ENCODE measurements at places on chromosomes 5 and 9. TPM values are rescaled to one million over a fixed set of nuclear protein-coding genes. Genes with fewer than 3 reads are reported as not detected.

- no peaks in the 10 kb centered on the region for H3K36me3 ChIP-seq
- no peak overlapping the region for H3K27ac ChIP-seq
- no peaks in the 10 kb centered on the region for H3K4me1 ChIP-seq
- peaks cover 31% of the 10 kb centered on the region for H3K27me3 ChIP-seq
These were observed 305.8 kb upstream of the SMARCA2 start for GRCh38 chr9:1709347-1709746.

The IFNA13 gene
- not detected for total RNA-seq

The RMRP gene
- 6,751 TPM for total RNA-seq

- DNase-seq, result no peak
- H3K27me3 ChIP-seq, result peaks cover 15% of the 10 kb centered on the region
- no peaks in the 10 kb centered on the region for H3K4me1 ChIP-seq
These were observed 297.4 kb downstream of the ENC1 start for GRCh38 chr5:74342948-74343682.

GRCh38 chr5:150766251-150766650 lies 7.4 kb upstream of the DCTN4 start:
- H3K4me1 ChIP-seq, result peaks cover 25% of the 10 kb centered on the region
- DNase-seq, result no peak
- no peak overlapping the region for H3K4me3 ChIP-seq
- no peaks in the 10 kb centered on the region for H3K27me3 ChIP-seq

- H3K4me1 ChIP-seq, result no peaks in the 10 kb centered on the region
- no peaks in the 10 kb centered on the region for H3K36me3 ChIP-seq
- no peak for DNase-seq
- H3K27me3 ChIP-seq, result peaks cover 6% of the 10 kb centered on the region
- no peak overlapping the region for H3K27ac ChIP-seq
These were observed 72.2 kb downstream of the C5orf15 start for GRCh38 chr5:133895979-133896845.

The CATSPER3 gene
- 0.61 TPM for total RNA-seq

- no peak overlapping the region for H3K4me3 ChIP-seq
- H3K27ac ChIP-seq, result no peak overlapping the region
- no peak for DNase-seq
- no peaks in the 10 kb centered on the region for H3K36me3 ChIP-seq
- peaks cover 3% of the 10 kb centered on the region for H3K4me1 ChIP-seq
These were observed 393.4 kb upstream of the KIF2A start for GRCh38 chr5:61912559-61912958.

DNA sequence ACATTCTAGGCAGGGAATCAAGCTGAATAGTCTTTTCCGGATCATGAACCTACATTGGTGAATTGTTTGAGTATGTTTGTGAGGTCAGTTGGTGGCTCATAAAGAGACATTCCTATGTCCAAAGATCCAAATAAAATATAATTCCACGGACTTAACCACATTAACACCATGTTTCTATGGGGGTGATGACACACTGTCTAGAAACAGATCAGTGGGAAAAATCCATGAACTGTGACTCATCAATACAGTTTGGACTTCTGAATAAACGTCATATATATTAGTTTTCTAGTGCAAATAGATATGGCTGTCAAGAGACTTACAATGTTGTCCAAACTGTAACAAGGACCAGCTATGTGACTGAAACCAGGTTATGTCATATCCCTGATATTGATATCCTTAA lies 509.9 kb upstream of the TYRP1 start:
- no peak overlapping the region for H3K4me3 ChIP-seq
- no peaks in the 10 kb centered on the region for H3K4me1 ChIP-seq
- H3K27me3 ChIP-seq, result no peaks in the 10 kb centered on the region
- no peak overlapping the region for H3K27ac ChIP-seq
- no peaks in the 10 kb centered on the region for H3K36me3 ChIP-seq
